ENCODE measurements at places on chromosomes 5 and 9.

DNA sequence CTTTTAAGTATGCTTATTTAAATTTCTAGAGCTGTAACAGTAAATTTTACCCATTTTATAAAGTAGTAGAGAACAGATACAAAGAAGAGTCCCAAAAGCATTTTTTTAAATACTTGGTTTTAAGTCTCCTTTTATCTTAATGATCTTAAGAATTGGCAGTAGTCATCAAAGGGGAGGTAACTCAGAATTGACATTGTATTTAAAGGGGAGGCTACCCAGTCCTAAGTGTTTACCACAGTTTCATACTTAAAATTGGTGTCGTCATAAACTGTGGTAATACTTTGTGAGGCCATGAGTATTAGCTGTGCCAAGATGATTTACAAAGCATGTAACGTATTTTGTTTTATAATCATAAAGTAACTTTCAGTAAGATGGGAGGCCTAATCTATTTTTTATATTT lies 14.8 kb downstream of the SLC25A46 start:
- DNase-seq = no peak

- DNase-seq = no peak
These were observed 86.0 kb downstream of the INSL6 start for GRCh38 chr9:5099466-5099865.

GRCh38 chr9:119114681-119115080 lies 254.6 kb downstream of the BRINP1 start:
- DNase-seq = no peak

DNA sequence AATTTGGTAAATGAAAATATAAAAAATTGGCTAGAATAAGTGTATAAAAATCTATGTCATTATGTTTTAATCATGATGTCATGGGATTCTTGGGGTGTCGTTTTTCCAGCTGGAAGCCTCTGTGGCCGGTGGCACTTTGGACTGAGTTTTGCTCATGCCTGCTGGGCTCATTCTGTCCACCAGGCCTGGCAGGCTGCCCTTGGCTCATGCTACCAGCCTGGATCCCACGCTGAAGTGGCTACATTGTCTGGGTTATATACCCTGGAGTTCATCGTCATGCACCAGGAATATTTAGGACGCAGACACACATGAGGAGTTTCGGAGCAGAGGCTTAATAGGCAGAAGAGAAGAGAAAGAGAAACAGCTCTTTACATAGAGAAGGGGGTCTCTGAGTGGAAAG lies 1913.7 kb upstream of the WWC1 start:
- no peak for DNase-seq

DNA sequence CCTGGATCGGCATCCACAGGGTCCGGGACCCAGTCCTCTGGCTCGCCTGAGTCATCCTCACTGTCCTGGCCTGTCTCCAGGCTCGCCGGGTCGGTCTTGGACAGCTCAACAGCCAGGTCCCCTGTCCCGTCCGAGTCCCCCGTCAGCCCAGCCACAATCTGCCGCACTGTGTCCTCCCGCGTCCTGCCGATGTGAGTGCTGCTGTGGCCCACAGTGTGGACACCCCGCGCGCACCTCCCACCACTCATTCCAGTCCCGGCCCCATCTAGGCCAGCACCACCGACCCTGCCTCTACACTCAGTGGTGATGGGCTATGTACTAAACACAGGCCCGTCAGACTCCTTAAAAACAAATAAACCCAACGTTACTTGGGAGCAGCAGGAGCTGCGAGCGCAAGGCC lies 6.7 kb downstream of the ANAPC2 start:
- DNase-seq = no peak

DNA sequence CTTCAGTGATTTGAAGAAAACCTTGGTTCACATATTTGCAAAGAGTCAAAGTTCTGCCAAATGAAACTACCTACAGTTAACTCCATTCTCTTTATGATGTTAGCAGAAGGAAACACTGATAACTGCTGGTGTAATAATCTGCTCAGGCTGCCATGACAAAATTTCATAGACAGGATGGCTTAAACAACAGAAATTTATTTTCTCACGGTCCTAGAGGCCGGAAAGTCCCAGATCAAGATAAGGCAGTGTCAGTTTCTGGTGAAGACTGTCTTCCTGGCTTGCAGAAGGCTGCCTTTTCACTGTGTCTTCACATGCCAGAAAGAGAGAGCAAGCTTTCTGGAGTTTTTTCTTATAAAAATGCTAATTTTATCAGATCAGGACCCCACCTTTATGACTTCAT lies 102.4 kb upstream of the PARP8 start:
- DNase-seq = no peak

- DNase-seq = no peak
These were observed 65.3 kb upstream of the TGFBR1 start for GRCh38 chr9:99039505-99040182.

GRCh38 chr9:112121633-112122032 lies 53.5 kb downstream of the SUSD1 start:
- no peak for DNase-seq

- no peak for DNase-seq
These were observed 8.9 kb upstream of the ELOVL7 start for GRCh38 chr5:60852940-60853339.

- no peak for DNase-seq
These were observed 339.8 kb upstream of the RGMB start for GRCh38 chr5:98433673-98434072.

DNA sequence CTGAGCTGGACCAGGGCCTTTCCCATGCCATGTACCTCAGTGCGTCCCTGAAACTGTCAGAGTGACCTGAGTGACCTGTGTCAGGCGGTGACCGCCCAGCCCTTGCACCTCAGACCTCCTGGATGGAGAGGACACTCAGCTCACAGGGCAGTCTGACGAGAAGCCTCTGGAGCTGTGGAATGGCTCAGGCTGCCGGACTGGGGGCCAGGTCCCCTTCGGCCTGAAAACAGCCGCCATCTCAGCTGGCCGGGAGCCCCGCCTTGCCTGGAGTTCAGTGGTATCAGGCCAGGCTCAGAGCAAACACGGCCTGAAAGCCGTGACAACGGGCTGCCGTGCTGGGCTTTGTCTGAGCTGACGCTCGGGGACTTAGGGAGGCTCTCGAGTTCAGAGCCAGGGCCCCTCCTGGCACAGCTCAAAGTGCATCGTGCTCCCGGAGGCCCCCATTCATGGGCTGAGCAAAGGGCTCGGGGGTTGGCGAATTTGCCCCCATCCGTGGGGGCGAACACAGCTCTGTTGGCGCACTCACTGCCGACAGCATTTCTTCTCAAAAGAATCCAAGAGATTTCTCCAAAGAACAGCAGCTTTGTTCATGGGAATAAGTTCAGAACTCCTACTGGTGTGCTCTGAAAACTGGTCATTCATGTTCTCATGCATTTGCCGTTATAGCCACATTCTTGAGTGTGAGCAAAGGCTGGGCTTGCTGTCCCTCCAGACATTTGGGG lies 8.4 kb upstream of the SLC9A3 start:
- no peak for DNase-seq

DNA sequence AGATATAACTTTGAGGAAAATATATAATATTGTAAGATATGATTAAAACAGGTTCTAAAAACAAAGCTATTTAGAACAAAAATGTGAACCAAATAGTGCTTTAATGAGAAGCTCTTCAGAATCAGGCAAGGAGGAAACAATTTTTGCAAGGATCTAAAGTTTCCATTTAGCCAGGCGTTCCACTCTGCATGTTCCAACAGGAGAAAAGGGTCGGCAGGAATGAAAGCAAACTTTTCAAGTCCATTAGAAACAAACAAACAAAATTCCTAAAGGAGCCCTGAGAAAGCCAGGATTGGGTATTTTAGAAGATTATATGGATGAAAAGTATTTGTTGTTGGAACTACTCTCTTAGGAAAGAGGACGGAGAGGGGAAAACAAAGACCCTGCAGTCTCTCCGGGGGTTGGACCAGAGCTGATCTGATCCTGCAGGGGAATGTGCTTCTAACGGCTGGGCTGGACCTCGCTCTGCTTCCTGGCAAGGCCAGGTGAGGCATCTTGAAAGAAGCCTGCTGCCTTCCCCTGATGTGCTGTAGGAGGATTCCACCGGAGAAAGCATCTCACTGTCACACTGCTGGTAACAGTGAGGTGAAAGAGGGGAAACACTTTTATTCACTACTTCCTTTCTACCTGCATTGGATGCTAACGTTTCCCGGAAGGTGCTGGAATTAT lies 94.6 kb downstream of the PRRT1B start:
- no peak for DNase-seq

Data from stimulated activated CD4-positive, alpha-beta T cell treated with anti-CD3 and anti-CD28 coated beads, Interleukin-15, amount 100 ng/mL, for 1 hour (primary cell).